ENCODE measurements at places on chromosomes 16 and 17.

- no peak for DNase-seq
Measured at GRCh38 chr17:40130352-40131042, 8.7 kb downstream of the MSL1 start.

DNA sequence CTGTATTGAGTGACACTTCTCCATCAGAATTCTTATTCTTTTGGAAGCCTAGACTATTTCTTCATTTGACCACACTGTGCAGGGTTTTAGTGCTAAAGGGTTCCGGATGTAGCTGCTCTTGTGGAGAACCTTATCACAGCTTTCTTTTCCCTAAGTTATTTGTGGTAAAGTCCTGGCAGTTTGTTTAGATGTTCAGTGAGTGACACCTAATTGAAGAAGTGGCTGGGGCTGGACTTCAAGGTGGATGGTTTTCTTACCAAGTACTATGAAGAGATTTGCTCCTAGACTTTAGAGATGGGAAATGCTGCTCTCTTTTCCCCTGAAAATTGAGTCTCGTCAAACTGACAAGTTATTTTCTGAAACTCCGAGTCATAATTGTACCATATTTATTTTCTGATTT, 144.0 kb upstream of the TBX2 start:
- no peak for DNase-seq

DNA sequence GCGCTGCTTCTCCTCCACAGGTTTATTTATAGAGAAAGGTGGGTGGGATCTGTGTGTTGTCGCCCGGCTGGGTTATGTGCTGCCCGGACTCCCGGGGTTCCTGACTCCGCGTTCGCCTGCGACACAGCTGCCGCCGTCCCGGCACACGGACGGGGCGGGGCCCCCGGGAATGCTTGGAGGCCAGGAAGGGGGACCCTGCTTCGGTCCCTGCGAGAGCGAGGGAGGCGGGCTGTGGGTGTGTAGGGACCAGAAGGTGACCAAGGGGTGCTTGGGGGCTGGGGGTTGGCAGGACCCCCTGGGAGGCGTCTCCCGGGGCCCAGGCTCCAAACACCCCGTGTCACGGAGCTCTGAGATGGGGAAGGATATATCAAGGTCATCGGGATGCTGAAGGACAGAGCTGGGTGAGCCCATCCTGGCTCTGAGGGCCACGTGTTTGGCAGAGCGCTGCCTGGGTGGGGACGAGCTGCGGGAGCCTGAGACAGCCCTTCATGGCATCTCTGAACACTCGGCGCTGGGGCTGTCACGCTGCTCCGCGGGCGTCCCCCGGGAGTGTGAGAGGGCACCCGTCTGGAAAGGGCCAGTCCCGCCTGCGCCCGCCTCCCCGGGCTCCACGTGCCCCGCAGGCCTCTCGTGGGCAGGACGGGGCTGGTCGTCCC, 4.2 kb downstream of the CACNA1H start:
- no peak for DNase-seq

- peak; percentile 79 for DNase-seq
Measured at GRCh38 chr17:1486802-1487695, 5.4 kb downstream of the MYO1C start.

- no peak for DNase-seq
Measured at GRCh38 chr17:79720705-79721292, 9.9 kb upstream of the ENPP7 start.
